ENCODE measurements at places on chromosomes 2 and 18. TPM values are rescaled to one million over a fixed set of nuclear protein-coding genes. Genes with fewer than 3 reads are reported as not detected.

DNA sequence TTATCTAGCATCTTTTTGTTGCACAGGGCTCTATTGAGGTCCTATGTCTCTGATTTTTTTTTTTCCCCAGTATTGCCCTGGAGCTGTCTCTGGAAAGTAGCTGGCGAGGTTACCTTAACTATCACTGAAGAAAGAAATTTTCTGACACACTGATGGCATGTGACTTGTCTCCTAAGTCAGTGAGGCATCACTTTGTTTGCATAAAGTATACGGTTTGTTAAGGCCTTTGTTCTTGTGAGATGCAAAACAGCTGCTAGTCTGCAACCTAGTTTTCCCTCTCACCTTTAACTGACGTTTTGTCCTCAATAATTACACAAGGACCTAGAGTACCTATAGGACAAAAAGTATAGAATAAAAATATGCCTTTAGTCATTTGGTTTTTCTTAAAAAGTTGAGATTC lies 41.8 kb downstream of the UBXN4 start:
- peak; percentile 4 for DNase-seq

DNA sequence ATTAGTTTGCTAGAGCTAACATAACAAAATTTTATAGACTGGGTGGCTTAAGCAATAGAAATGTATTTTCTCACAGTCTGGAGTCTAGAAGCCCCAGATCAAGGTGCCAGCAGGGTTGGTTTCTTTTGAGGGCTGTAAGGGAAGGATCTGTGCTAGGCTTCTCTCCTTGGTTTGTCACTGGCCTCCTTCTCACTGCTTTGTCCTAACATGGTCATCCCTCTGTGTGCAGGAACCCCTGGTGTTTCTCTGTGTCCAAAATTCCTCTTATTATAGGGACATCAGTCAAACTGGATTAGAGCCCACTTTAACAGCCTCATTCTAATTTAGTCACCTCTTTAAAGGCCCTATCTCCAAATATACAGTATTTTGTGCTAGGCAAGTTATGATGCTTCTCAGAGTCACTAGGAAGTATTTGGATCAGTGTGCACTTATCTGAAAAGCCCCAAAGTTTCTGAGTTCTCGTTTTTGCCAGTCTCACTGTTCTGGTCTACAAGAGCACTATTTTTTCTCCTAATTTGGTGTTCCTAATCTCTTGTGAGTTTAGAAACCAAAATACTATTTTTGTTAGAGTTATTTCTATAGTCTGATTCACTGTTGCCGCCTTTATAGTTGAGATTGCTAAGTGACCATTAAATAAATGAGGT lies 29.0 kb downstream of the ZC3H6 start:
- DNase-seq = no peak

- DNase-seq = no peak
These were observed 8.9 kb upstream of the GALM start for GRCh38 chr2:38656866-38657480.

Gene SIX3
- polyA plus RNA-seq = not detected

- DNase-seq = no peak
These were observed 31.3 kb upstream of the MLPH start for GRCh38 chr2:237455764-237456163.

- DNase-seq = no peak
These were observed 21.6 kb upstream of the FLACC1 start for GRCh38 chr2:201378496-201379397.

Gene DCC
- 8.7 TPM for polyA plus RNA-seq

GRCh38 chr2:106965611-106966010 lies 79.6 kb upstream of the ST6GAL2 start:
- no peak for DNase-seq

DNA sequence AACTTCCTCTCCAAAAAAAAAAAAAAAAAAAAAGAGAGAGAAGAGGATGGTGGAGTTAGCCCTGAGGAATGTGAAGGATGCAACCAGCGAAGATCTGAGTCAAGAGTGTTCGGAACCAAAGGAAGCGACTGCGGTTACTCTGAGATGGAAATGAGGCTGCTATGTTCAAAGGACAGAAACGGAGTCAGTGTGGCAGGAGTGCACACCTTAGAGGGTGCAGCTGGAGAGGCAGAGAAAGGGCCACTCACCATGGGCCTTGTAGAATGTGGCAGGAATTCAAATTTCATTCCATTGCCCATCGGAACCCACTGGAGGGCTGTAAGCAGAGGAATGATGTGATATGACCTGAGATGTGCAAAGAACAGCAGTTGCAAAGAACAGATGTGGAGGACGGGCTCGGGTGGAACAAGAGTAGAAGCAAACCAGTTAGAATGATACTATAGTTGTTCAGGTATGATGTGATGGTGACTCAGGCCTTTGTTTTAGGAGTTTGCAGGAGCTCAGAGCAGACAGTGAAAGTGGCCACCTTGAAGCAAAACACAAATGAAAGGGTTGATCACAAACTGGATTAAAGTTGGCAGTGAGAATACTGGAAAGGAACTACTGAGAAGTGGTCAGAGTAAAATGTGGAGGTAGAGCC lies 22.6 kb downstream of the ITGA6 start:
- DNase-seq = no peak

DNA sequence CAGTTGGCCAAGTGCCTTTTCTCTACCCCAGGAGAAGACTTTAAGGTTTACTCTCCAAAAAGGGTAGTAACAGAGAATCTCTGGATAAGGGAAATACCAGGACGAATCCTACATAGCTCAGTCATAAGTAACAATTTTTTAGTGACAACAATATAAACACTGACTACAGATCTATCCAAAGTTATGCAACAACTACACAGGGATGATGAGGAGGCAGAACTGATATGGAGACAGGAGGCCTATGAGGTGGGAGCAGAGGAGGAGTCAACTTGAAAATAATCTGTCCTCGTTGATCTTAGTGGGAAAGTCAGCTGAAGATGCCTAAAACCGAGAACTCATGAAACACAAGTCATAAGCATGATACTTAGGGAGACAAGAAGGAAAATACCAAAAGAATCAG lies 40.2 kb downstream of the SLC35F5 start:
- DNase-seq = no peak

Gene CCDC68
- 11.9 TPM for polyA plus RNA-seq

DNA sequence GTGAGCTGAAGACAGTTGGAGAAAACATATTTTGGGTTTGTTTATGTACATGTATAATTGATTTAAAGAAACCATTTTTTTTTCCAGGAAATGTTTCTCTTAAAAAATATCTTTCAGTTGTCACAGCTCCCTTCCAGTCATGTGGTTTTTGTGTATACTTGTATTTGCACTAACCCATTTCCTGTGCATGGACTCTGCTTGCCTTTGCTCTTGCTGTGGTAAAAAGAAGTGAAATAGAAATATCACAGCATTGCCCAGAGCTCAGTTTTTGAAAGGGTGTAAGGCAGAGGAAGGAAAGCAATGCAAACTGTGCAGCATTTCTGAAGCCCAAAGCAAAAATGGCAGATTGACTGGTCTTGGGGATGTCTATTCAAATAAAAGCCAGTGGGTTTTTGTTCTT lies 10.4 kb upstream of the DOCK10 start:
- DNase-seq = no peak

- DNase-seq = no peak
These were observed 80.9 kb downstream of the NABP1 start for GRCh38 chr2:191758518-191759507.

Gene ABCB11
- polyA plus RNA-seq = 0.10 TPM

Gene BCS1L
- 58.6 TPM for polyA plus RNA-seq

DNA sequence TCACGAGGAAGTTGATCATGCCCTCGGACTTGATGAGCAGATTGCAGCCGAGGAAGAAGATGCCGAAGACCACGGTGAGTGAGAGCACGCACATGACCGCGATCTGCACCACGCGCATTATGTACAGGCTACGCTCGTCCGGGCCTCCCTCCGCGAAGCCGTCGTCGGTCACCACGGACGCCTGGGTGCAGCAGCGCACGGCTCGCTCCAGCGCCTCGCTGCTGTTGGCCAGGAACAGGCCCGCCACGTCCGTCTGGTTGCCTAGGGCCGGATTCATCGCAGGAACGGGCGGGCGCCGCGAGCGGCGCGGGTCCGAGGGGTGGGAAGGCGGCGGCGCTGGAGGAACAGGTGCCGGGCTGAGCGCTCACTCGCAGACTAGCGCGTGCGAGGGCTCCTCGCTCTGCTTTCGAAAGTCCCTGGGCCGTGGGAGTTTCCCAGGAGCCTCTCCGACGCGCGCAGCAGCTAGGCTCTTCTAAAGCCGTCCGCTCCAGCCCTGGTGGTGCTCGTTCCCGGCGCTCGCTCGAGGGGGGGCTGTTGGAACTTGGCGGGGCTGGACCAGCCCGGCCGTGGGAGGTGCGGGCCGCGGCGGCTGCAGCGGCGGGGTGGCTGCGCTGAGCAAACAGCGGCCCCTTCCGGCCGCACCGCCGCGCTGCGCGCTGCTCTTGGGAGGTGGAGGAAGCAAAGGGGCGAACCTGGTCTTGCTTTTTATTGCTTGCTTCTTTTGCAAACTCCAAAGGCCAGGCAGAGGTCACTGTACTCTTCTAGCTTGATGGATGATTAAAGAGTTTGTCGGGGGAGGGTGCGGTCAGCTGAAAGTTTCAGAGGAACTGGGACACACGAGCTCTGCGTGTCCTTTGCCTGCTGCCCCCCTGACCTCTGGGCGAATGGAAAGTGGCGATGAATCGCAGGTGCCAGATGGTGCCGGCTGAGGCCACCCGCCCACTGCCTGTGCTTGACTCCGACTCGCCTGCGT lies at the start of gene RPRM:
RPRM (minus strand) TSS at position 474 of the 973 bp plus-strand sequence; CDS start at position 277, 197 bp downstream.
- peak; percentile 77 for DNase-seq

- DNase-seq = no peak
These were observed 2.0 kb upstream of the ECEL1 start for GRCh38 chr2:232489516-232490220.

- DNase-seq = no peak
These were observed 8.1 kb downstream of the ECEL1 start for GRCh38 chr2:232479341-232480200.

DNA sequence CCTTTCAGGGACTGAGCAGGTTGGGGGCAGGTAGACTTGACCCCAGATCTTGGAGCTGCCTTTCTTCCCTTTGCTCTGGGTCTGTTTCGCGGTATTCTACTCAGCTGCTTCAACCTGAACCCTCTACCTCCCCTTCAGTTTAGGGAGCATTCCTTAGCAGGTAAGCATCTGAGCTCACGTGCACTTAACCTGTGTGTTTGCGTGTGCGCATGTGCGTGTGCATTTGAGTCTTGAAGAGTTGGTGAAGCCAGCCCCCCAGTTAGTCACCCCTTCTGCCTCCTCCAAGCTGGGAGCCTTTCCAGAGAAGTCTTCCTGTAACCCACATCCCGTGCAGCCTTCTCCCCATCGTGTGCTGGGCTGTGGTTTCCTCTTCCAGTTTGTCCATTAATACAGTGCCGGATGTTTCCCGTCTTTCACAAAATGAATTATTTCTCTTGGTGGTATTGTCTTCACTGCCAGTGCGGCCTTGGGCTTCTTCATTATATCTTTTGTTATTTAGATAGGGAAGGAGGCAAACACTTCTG lies 33.2 kb downstream of the B3GNT2 start:
- no peak for DNase-seq

Gene SKOR2
- not detected for polyA plus RNA-seq

Gene ACADL
- 31.5 TPM for polyA plus RNA-seq

DNA sequence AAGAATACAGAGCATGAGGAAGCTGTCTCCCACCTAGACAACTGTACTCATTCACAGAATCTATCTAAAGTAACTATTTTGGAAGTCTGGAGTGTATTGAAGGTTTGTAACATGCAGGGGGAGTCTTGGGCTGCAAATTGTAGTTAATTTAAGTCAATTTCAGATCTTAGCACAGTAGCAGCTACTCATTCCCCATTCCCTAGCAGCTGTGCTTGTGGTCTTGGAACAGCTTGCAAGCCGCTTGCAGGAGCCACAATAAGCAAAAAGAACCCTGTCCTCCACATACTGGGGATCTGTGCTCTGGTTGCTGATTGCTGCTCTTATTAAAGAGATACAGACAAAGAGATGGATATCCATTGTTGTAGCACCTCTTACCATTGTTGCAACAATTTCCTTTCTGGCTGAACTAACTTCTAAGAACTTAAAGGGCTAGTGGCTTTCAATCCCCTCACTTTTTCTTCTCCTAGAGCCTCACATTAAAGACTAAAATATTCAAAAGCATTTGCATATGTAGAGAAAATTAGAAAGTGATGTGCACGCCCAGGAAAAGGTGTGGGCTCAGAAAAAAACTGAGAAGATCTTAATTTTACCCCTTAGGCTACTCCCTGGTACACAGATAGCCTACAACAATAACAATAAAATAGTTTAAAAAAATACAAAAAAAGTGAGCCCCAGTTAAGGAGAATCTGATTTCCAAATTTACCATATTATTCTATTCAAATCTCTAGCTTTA lies 1775.1 kb upstream of the PIK3C3 start:
- DNase-seq = no peak

Gene DSG1
- polyA plus RNA-seq = 0.05 TPM

DNA sequence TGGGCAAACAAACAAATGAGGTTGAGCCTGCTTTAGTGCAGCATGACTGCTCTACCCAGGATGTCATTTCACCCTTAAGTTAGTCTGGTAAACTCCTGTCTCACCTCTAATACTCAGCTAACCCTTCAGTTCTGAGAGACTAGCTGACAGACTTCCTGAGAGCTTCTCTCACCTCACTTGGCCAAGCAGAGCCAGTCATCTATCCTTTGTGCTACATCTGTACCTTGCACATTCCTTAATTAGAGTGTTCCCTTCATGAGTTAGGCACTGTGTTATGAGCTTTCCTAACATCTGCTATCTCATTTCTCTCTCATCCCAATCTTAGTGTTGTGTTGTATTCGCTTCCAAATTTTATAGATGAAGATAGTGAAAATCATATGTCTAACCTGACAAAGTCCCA lies 220.1 kb upstream of the PIK3C3 start:
- no peak for DNase-seq

Measured in left kidney (tissue), 8 donors.